ENCODE measurements at places on chromosomes 12 and 14.

- no peak for DNase-seq
Observed at GRCh38 chr12:62933602-62934238, 1.2 kb downstream of the PPM1H start.

- DNase-seq: no peak
Observed at GRCh38 chr14:44620121-44621019, 113.3 kb upstream of the FSCB start.

DNA sequence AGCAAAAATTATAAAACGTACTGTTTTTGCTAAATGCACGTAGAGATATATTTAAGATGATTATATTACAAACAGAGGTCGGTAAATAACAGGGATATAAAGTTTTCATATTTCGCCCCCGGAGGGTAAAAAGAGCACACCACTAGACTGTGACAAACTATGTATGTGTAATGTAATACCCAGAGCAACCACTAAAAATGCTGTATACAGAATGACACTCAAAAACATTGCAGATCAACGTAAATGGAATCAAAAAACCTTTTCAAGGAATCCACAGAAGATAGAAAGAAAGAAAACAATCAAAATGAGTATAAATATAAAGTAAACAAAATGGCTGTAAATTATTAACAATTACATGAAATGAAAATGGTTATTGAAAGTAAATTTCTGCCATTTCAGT is 37.6 kb upstream of the PRB4 start:
- no peak for DNase-seq

DNA sequence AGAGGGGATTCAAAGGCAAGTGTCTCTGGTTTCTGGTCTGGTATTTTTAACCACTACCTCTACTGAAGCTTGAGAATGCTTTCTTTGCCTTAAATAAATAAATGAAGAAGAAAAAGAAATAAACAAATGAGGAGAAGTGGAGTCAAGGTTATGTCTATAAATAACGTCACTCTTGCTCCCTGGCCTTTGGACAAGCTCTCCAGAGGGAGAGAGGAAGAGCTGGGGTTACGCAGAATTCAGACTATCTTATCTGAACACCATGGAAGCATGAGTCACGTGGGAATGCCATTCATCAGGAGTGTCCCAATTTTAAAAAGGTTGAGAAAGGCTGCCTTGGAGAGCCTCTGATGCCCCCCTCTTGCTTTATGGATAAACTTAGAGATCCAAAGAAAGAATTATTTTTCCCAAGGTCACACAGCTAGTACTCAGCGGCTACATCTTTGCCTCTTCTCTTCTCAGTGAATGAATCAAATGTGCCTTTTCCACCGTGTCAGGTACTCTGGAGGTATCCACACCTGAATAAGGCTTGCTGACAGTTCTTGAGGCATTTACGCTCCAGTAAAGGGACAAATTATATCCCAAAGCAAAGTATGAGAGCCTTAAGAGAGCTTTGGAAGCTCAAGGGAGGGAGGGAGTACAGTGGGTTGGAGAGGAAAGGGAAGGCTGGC is 12.9 kb upstream of the MSI1 start:
- no peak for DNase-seq

DNA sequence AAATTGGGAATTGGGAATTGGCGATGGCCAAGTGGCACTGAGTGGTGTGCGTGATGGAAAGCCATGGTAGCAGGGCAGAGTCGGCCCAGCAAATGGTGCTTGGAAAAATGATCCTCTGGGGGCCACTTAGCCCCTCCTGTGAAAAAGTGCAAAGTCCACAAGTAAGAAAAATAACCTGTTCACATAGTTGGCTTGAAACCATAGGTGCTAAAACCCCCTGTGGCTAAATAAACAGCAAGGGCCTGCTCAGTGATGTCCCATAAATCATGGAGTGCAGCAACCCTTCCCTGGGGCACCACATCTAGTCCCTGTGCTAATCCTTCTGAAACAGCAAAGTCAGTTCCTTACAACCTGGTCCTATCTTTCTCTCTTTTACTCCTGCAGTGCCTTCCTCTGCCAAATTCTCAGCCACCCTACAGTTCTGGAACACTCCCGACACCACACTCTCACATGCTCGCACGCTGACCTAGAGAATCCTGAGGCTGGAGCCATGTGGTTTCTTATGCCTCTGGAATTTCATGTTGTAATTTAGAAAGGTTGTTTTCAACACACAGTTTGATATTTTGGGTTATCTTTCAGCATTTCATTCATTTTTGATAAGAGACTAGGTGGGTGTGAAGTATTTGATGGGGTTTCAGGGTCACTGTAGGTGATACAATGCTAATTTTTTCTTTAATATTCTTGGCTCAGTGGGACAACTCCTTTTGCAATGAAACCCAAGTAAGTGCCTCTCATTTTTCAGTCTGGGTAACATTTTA is 123.6 kb downstream of the SMOC1 start:
- no peak for DNase-seq

Measured in activated T-helper 9 cell treated with anti-CD3 and anti-CD28 coated beads, Interleukin-2, amount 50 U/mL, for 16 hours (primary cell).